ENCODE measurements at places on chromosomes 13 and 19. TPM values are rescaled to one million over a fixed set of nuclear protein-coding genes. Genes with fewer than 3 reads are reported as not detected.

DNA sequence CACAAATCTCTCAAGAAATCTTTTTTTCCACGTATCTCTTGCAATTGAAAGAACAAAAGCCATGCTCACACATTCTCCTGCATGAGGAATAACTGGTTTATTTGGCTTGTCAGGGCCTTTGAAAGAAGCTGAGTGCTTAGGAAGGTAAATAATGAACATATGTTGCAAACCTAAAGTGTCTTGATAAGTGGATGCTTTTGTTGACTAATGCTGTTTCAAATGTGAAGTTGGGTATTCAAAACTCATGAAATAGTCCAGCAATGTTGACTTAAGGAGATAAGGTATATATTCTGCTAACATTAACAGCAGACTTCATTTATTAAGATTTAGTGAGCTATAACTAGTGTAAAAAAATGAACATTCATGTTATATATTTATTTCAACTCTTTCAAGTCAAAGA lies 1792.7 kb upstream of the MIR17HG start:
- DNase-seq, result no peak

DNA sequence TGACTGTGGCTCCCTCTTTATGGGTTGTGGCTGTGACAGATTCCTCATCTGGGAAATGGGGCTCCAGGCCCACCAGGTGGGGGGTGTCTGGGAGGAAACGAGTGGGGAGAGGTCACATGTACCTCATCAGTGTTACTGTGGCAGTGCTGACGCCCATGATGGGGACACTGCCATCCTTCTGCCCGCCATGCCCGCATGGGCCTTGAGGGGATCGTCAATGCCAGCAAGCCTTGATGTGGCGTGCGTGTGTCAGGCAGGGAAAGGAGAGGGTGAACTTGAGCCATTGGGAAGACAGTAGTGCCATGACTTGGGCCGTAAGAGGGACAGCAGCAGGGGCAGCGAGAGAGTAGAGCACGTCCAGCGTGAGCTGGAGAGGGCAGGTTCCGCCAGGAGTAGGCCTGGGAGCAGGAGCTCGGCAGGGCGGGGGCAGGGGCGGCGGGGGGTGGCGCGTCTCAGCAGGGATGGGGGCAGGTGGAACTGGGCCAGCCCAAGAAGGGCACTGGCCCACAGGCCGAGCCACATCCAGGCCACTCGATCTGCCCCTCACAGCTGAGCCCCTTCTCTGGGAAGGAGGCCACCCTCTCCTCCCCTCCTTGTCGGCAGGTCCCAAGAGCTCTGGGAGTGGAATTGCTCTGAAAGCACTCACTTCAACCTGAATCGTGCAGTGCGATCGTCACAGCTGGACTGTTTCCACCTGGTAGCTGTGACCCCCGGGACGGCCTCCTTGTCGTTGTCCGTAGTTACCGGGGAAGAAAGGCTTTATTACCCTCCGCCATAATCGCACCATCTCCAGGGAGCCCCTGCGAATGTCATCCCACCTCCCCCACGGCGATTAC lies 9.9 kb downstream of the KLHL26 start:
- DNase-seq, result no peak

GRCh38 chr13:106568299-106569003 lies 514 bp upstream of the ARGLU1 start:
- no peak for DNase-seq

Gene OR7D2
- total RNA-seq, result not detected

Gene GJB6
- 0.92 TPM for total RNA-seq

GRCh38 chr19:54952591-54953344 lies 5.4 kb upstream of the NLRP7 start:
- DNase-seq, result no peak

Gene HOMER3
- total RNA-seq, result 0.65 TPM

DNA sequence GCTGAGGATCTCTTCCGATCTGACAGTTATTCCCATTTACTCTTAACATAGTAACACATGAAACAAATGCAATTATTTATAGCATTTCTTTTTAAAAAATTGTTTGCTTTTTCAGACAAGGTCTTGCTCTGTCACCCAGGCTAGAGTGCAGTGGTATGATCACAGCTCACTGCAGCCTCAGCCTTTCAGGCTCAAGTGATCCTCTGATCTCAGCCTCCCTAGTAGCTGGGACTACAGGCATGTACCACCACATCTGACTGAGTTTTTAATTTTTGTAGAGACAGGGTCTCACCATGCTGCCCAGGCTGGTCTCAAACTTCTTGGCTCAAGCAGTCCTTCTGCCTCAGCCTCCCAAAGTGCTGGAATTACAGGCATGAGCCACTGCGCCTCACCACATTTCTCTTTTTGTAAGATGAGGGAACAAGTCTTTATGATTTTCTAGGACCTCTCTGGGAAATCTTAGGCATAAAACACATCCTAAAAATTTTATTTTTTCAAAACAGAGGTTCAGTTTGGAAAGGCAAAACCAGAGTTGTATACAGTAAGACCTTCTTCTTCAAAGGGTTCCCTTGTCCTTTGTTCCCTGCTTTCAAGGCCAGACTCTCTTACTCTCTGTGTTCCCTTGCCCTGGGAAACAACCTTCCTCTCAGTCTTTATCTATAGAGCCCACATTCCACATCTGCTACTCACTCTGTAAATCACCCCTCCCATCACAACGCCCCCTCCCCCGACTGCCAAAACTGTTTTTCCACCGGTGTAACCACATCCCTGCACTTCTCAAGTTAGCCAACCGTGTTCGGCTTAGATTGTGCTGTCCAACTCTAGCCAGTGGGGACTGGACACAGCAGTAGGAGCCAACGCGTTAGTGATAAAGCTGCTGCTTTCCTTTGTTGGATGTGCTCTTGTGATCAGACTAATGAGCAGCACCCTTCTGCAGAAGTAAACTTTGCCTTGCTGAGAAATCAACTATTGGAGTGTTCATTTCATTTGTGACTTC lies 56.2 kb downstream of the DHRS12 start:
- no peak for DNase-seq

Gene C13orf46
- 16.9 TPM for total RNA-seq

Gene KLF2
- 466 TPM for total RNA-seq

- DNase-seq, result no peak
Observed at GRCh38 chr13:113902986-113903775, 39.3 kb upstream of the GAS6 start.

Gene PABPC3
- total RNA-seq, result 0.22 TPM

- no peak for DNase-seq
Observed at GRCh38 chr13:28754698-28755545, 36.2 kb upstream of the SLC46A3 start.

- no peak for DNase-seq
Observed at GRCh38 chr19:46394402-46394797, 19.0 kb downstream of the CCDC8 start.

Gene ZNF878
- not detected for total RNA-seq

Gene MEDAG
- total RNA-seq, result not detected

Gene ZGLP1
- 11.4 TPM for total RNA-seq

GRCh38 chr13:80814541-80814940 lies 473.6 kb upstream of the SPRY2 start:
- DNase-seq, result no peak

- DNase-seq, result no peak
Observed at GRCh38 chr13:50438351-50438750, 405.1 kb downstream of the DLEU7 start.

DNA sequence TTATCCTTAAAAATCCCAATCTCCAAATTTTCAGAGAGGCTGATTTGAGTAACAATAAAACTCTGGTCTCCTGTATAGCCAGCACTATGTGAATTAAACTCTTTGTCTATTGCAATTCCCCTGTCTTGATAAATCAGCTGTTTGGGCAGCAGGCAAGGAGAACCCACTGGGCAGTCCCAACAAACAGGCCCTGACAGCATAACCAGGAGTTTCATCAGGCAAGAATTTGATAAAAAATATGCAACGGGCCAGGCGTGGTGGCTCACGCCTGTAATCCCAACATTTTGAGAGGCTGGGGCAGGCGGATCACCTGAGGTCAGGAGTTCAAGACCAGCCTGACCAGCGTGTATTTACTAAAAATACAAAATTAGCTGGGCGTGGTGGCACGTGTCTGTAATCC lies 42.1 kb downstream of the STK24 start:
- DNase-seq, result no peak

Gene ZNF256
- total RNA-seq, result 11.8 TPM

Gene CEP89
- total RNA-seq, result 8.2 TPM

GRCh38 chr13:39321574-39321973 lies 281.4 kb downstream of the LHFPL6 start:
- no peak for DNase-seq

- no peak for DNase-seq
Observed at GRCh38 chr13:37345869-37346268, 240.4 kb upstream of the CSNK1A1L start.

DNA sequence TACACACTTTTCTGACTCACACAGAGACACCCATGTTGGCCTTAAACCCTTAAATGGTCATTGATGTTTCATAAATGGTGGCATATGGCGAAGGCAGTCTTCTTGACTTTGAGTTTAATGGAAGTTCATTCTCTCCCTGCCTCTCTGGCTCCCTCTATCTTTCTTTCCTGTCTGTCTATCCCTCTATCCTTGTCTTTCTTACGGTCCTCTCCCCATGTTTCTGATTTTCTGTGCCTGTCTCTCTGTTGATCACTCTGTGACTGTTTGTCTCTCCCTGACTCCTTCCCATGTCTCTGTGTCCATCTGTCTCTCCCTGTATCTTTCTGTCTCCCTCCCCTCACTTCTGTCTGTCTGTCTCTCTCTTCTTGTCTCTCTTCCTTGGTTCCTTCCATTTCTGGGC lies 43.2 kb upstream of the SHKBP1 start:
- DNase-seq, result no peak

Gene FBXO17
- total RNA-seq, result not detected

- DNase-seq, result no peak
Observed at GRCh38 chr19:16373989-16374388, 49.4 kb downstream of the KLF2 start.

Gene FLT3LG
- 90.8 TPM for total RNA-seq

DNA sequence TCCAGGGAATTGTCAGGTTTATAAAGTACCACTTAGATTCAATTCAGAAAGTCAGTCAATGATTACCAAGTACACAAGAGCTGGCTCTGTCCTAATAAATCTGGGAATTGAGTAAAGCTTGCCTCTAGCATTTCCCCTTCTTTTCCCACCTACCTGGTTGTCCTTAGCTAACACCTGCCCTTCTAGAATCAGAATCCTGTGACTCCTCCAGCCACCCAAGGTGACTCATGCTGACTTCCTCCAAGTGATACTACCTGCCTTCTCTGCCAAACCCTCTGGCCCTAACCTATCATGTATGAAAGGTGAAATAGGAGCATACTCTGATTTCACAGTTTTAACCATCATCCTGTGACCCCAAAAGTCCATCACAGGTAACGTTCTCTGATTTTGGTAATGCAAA lies 151.2 kb downstream of the DIAPH3 start:
- no peak for DNase-seq

DNA sequence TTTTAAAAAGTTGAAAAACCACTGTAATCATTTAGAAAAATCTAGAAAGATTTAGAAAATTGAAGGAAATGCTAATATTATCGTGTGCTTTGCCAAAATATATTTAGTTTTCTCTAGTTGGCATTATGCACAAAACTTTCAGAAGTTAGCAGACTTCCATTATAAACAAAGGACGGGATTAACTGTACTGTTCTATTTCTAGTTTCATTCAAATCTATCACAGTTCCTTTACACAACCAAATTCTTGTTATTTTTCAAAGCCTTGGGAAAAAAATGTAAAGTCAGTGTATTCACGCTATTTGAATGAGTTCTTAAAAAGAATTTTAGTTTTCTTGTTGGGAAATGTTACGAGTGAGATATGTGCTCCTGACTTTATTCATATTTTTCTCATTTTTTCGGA lies 277.8 kb downstream of the LMO7 start:
- no peak for DNase-seq

- DNase-seq, result no peak
Observed at GRCh38 chr13:95627590-95627989, 16.9 kb downstream of the DZIP1 start.

- DNase-seq, result no peak
Observed at GRCh38 chr13:108325863-108326262, 56.3 kb downstream of the TNFSF13B start.

GRCh38 chr13:94195715-94196114 lies 283.8 kb downstream of the DCT start:
- no peak for DNase-seq

GRCh38 chr13:35293579-35294226 lies 182.8 kb downstream of the MAB21L1 start:
- DNase-seq, result no peak

- DNase-seq, result no peak
Observed at GRCh38 chr13:39347926-39348901, 254.8 kb downstream of the LHFPL6 start.

GRCh38 chr13:70386919-70387318 lies 278.7 kb upstream of the KLHL1 start:
- no peak for DNase-seq

Gene PBX4
- 45.8 TPM for total RNA-seq

All from naive thymus-derived CD4-positive, alpha-beta T cell (primary cell).